Neural crest cell (in vitro differentiated cells): ENCODE measurements at places on chromosomes 3 and 15. TPM values are rescaled to one million over a fixed set of nuclear protein-coding genes. Genes with fewer than 3 reads are reported as not detected.

The PCNP gene
- 153 and 167 TPM in 2 replicates for total RNA-seq

The DAZL gene
- not detected in 2 replicates for total RNA-seq

DNA sequence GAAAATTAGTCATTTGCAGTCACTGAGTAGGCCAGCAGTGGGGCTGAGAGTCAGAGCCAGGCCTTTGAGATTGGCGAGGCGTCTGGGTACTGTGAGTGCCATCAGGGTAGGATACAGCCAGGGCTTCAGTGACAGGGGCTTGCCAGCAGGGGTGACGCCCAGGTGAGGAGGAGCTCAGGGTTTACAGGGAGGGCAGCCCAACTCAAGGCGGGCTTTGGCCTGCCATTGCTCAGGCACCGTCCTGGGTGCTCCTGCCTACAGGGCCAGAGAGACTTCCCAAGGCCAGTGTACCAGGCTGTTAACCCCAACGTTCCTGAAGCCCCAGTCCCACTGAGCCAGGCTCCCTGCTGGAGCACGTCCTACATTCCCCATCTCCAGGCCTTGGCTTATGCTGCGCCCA is 152.0 kb downstream of the FBLN2 start:
- DNase-seq, result no peak

DNA sequence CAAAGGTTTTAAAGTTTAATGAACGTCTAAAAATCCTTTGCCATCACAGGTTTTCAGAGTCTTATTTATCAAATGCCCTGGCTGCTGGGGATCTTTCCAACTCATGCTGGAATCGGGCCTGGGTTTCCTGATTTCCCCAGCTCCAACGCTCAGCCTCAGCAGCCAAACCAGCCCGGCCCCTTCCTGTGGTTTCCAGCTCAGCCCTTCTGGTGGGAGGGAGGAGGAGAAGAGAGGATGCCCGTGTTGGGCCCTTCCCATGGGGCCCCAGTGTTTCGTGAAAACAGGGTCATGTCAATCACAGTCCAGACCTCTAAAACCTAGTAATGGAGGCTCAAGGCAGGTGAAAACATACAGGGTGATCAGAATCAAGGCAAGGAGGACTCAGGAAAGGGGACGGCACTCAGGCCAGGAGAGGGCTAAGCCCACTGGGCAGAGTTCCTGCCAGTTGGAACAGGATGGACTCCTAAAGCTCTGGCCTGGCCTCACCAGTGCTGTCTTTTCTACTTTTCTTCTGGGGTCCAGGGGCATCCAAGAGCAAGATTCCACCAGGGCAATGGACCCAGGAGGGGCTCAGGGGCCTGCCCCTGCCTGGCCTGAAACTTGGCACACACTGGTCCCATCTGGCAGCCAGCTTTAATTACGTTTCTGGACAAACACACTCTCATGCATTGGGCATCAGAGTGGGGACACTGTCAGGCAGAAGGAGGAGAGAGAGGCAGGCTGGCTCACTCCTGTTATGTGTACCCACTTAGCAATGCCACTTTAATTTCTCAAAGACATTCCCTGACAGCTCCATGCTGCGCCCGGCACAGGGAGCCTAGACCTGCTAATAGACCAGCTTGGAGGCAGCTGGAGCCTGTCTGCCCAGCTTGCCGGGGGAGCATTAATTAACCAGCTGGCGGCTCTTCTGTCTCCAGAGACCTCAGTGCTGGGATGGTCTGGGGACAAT is 194.6 kb downstream of the FAM43A start:
- DNase-seq, result no peak

DNA sequence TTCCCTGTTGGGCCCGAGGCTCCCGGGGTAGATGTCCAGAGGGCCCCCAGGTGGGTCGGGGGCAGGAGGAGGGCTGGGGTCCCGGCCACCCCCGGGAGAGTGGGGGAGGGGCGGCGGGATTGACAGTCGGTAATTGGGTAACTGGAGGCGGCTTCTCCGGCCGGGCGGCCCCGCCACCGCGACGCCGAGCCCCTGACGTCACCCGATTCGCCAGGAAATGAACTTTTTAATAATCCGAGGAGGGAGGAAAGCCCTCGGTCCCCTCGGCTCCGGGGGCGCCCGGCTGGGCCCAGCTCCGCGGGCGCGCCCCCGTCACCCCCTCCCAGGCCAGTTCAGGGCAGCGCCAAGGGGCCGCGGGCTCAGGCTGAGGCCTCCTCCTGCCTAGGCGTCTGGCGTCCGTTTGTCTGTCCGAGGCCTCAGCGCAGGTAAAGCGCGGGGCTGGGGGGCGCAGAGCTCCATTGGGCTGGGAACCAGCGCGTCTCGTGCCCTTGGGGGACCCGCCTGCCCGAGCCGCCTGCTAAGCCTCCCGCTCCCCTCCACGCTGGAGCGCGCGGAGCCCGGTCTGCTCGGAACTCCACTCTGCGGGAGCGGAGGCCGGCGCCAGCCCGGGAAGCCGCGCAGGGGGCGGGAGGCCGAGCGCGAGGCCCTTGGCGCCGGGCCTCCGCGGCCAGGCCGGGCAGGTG is 3.9 kb downstream of the GATA2 start:
- DNase-seq, result no peak
